ENCODE measurements at places on chromosomes 11 and 22.
A peak's percentile ranks its signal among the peaks of the same experiment; 100 is the strongest.

GRCh38 chr11:534396-535209, 773 bp downstream of the HRAS start:
- peak; percentile 75 for DNase-seq

- DNase-seq: peak; percentile 42
Observed at GRCh38 chr11:30257058-30257457, 26.2 kb downstream of the FSHB start.

DNA sequence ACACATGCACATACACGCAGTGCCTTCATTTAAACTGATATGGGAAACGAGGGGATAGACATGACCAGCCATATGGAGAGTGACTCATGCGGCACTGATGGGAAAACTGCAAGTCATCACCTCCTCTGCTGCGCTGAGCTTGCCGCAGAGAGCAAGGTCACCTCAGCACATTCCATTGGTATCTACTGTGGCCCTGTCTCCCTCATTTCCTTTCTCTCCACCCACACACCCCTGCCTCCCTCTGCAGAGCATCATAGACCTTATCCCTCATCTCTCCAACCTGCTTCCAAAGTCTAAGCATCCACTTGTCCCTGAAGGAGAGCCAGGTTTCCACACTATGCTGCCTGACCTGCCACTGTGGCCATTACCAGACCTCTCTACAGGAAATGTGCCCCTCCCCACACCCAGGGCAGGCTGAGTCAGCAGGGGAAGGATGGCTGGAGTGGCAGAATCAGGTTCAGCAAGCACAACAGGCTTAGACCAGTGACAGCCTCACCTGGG, 116.9 kb upstream of the SNX19 start:
- DNase-seq: no peak

- no peak for DNase-seq
Observed at GRCh38 chr22:47180796-47181195, 418.3 kb downstream of the TBC1D22A start.

- DNase-seq: no peak
Observed at GRCh38 chr11:2540223-2540991, 95.6 kb downstream of the KCNQ1 start.

DNA sequence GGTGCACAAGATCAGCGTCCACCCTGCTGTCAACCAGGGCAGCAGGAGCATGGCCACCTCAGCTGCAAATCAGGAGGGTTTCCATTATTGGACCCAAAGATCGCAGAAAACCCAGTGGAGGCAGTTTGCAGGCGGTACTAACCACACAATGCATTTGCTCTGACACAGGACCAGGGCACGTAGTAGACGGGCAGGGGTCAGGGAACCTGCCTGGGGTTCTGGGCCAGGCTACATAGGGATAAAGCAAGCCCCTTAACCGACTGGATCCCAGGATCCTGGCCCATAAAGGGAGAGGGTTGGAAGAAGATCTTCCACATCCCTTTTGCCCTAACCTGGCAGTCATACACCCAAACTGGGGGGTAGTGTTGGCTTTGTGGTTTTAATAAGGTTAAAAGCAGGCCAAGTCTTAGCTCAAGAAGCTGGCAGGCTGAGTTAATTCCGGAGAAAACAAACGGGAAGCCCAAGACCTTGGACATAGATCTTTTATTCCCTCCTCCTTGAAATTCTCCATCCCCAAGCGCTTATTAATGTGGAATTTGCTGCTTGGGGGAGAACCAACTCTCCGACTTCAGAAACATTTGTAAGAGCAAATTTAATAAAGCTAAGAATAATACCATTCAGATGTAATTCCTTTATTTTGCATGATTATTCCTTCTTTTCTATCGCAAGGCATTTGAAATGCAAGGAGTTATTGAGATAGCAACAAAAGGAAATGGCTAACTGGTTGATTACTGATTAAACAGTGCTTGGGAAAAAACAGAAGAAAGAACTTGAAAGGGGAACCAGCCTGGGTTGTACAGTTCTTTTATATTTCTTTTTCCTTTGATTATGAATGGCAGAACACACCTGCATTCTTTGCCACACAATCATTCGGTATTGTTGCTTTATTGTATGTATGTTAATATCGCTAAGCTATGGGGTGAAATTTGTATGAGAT, 6.3 kb upstream of the ARHGAP8 start:
- DNase-seq: no peak

GRCh38 chr11:46642627-46643335, 25.4 kb downstream of the ATG13 start:
- DNase-seq: no peak

DNA sequence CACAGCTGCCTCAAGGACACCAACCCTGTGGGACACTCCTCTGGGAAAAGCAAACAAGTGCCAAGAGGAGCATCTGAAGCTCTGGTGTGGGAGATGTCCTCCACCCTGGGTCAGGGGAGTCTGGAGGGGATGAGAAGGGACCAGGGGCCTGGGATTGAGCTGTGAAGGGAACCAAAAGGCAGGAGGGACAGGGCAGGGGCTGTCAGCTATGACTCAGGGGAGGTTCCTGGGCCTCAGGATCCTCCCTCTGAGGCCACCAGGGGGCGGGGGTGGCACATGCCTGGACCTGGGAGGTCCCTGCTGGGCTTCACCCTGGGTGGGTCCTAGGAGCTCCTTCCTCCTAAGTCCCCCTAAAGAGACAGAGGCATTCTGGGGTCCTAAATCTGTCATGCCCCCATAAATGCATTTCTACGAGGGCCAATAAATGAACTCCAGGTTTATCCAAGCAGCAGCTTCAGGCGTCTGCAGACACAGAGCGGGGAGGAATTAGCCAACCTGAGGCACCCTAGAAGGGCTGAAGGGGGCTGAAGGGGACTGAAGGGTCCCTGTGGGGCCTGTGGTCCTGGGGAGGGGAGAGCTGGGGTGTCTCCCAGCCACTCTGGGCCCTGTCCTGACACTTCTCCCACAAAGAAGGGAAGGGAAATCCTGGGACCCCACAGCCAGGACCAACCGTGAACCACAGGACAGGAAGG, 31.9 kb upstream of the IGLL5 start:
- peak; percentile 87 for DNase-seq

DNA sequence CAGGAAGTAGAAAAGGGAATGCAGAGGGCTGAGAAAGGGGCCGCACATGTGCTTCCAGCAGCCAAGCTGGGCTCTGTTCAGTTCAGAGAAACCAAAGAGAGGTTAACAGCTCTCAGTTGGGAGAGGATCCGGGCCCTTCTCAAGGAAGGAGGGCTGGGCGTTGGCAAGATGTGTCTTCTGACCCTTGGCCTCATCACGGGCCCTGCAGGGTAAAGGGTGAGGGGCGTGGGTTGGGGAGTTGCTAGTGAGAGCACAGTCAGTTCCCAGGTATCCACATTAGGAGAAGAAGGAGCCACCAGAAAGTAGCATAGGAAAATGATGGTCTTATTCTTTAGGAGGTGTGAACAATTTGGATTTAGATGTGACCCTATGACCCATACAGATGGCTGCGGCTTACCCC, 73.0 kb downstream of the OSBP2 start:
- no peak for DNase-seq

- DNase-seq: peak; percentile 4
Observed at GRCh38 chr11:70578831-70579230, 180.5 kb downstream of the CTTN start.

- no peak for DNase-seq
Observed at GRCh38 chr11:116687458-116688201, 85.2 kb downstream of the BUD13 start.
